ENCODE measurements at places on chromosomes 2 and 18. TPM values are rescaled to one million over a fixed set of nuclear protein-coding genes. Genes with fewer than 3 reads are reported as not detected.

SEPTIN10 gene
- 84.5 TPM for total RNA-seq

CDC42EP3 gene
- total RNA-seq: 70.2 TPM

IL1R2 gene
- 0.38 TPM for total RNA-seq

DAPL1 gene
- total RNA-seq: not detected

UPP2 gene
- not detected for total RNA-seq

SKOR2 gene
- total RNA-seq: not detected

SNORC gene
- 0.56 TPM for total RNA-seq

CRYGD gene
- not detected for total RNA-seq

VSNL1 gene
- total RNA-seq: 0.85 TPM

VIL1 gene
- total RNA-seq: under 0.01 TPM

EGR4 gene
- not detected for total RNA-seq

RAX gene
- total RNA-seq: not detected

ADAM23 gene
- 3.9 TPM for total RNA-seq

NLRC4 gene
- not detected for total RNA-seq

RGPD6 gene
- total RNA-seq: 40.5 TPM

ABCG8 gene
- not detected for total RNA-seq

RNU2-63P gene
- total RNA-seq: not detected

MSGN1 gene
- total RNA-seq: not detected

RAMP1 gene
- total RNA-seq: 3.1 TPM

RFTN2 gene
- 0.58 TPM for total RNA-seq

PFN4 gene
- 0.28 TPM for total RNA-seq

FTCDNL1 gene
- 2.1 TPM for total RNA-seq

SLC4A3 gene
- 4.2 TPM for total RNA-seq

DOCK10 gene
- total RNA-seq: 35.0 TPM

C18orf54 gene
- total RNA-seq: 3.1 TPM

POTEC gene
- total RNA-seq: under 0.01 TPM

NOSTRIN gene
- total RNA-seq: 1.4 TPM

NEB gene
- under 0.01 TPM for total RNA-seq

CROCC2 gene
- total RNA-seq: not detected

MAL gene
- total RNA-seq: 0.96 TPM

All from regular cardiac myocyte (primary cell).